Pons (tissue), 1 donor: ENCODE measurements at places on chromosomes 12 and 14.
A peak's percentile ranks its signal among the peaks of the same experiment; 100 is the strongest.

DNA sequence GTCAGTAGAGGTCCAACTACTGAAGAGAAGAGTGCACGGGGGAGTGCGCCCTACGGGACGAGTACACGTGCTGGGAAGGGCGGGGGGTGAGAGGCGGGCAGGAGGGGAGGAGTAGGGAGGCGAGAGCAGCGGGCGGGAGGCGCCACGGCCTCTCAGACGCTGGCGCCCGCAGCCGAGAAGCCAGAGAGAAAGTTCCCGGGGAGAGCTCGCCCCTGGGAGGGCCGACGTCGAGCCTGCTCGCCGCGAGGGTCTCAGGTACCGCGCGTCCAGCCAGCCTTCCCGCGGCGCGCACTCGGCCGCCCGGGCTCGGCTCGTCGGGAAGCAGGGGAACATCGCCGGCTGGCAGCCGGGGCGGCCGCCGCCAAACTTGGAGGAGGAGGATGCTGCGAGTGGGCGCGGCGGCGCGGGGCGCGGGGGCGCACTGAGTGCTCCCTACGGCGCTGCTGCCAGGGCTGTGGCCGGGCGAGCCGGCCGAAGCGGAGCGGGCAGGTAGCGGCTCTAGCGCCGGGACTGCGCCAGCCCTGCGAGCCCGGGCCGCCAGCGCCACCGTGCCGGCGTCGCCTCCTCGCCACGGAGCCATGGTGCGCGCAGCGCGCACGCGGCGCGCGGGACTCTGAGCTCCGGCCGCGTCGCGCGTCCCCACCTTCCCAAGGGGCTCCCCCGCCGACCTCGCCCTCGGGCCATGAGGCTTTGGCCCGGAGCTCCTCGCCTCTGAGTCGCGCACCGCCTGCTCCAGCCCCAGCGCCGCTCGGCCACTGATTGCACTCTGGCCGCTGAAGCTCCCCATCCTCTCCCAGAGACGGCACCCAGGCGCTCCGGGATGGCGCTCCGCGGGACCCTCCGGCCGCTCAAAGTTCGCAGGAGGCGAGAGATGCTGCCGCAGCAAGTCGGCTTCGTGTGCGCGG lies at the start of gene SLC24A4:
TSS of gene SLC24A4 (plus strand) at position 155 of the 905 bp plus-strand sequence. CDS start at position 821, 666 bp downstream.
- no peak for DNase-seq

GRCh38 chr12:91189516-91189915 lies 6.9 kb upstream of the DCN start:
- no peak for DNase-seq

DNA sequence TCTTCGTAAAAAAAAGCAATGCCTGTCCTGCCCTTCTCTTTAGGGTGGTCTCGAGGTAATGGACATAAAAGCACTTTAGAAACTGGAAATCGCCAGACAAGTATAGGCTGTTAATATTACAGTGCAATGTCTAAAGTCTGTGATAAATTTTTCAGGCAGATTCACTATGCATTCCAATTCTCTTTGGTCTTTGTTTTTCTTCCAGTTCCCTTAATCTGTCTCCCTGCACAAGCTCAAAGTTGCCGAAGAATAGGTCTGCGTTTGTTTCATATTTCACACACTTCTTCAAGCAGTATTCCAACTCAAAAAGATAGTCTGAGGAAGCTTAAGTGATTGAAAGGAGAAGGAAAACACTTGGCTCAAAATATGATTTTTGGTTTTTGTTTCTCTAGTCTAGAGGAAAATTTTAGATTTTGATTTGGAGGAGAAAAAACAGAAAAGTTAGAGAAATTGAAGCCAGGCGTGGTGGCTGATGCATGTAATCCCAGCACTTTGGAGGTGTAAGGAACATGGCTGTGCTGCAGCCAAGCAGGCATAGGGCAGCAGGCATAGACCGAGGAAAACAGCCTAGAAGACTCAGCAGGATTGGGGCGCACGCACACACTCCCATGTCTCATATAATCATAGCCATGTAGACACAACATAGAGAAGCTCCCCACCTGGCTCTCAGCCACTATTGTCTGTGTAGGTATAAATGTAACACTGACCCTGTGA lies 96.2 kb upstream of the TMPO start:
- no peak for DNase-seq

- DNase-seq = no peak
Measured at GRCh38 chr12:117686911-117687377, 281.8 kb downstream of the KSR2 start.

GRCh38 chr12:38328306-38328895 lies 11.8 kb downstream of the ALG10B start:
- peak; percentile 64 for DNase-seq

DNA sequence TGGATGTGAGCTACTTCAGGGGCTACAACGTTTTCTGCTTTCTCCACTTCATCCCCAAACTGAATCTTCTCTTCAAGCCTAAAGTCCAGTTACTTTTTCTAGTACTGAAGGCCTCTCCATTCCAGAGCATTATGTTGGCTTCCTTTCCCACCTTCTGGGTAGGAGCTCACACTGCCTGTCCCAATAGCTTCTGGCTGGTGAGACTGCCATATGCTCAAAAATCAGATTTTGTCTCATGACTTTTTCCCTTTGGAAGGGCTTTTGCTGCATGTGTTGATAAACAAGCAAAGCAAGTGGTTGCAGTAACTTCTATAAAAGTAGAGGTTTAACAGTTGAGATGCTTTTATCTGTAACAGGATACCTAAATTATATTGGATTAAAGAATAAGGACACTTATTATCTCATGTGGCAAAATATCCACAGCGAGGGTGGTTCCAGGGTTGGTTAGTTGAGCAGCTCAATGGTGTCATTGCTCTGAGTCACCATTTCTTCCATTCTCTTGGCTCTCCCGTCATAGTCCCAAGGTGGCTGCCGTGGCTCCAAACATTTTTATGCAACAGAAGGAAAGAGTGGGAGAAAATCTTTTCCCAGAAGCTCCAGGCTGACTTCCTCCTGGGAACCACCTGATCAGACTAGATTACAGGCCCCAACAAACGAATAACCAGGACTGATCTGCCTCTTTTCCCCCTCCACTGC lies 15.1 kb upstream of the PPFIBP1 start:
- DNase-seq = no peak

GRCh38 chr14:23401291-23401690 lies 6.8 kb downstream of the MYH6 start:
- no peak for DNase-seq

DNA sequence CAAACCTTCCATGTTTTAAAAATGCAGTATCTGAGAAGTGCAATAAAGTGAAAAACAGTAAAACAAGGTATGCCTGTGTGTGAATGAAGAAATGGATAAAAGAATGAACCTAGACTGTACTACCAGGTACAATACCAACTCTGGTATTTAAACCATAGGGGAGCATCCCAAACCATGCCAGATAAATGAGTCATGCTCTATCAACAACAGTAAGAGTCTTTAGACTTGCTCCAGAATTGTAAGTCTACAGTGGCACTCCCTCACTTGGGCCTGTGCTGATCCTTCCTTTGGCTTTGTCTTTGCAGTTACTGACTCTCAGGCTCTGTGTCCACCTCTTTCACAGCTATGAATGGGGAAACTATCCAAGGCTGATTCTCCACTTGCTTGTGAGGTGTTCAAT lies 38.1 kb downstream of the BBS10 start:
- DNase-seq = no peak

GRCh38 chr12:107884769-107885694 lies 110.5 kb downstream of the ASCL4 start:
- peak; percentile 58 for DNase-seq

GRCh38 chr12:129304529-129304928 lies 451.3 kb downstream of the GLT1D1 start:
- no peak for DNase-seq

GRCh38 chr14:99675951-99676350 lies 8.1 kb upstream of the CYP46A1 start:
- DNase-seq = no peak

- peak; percentile 14 for DNase-seq
Measured at GRCh38 chr12:123571343-123571813, 13.0 kb upstream of the TMED2 start.

DNA sequence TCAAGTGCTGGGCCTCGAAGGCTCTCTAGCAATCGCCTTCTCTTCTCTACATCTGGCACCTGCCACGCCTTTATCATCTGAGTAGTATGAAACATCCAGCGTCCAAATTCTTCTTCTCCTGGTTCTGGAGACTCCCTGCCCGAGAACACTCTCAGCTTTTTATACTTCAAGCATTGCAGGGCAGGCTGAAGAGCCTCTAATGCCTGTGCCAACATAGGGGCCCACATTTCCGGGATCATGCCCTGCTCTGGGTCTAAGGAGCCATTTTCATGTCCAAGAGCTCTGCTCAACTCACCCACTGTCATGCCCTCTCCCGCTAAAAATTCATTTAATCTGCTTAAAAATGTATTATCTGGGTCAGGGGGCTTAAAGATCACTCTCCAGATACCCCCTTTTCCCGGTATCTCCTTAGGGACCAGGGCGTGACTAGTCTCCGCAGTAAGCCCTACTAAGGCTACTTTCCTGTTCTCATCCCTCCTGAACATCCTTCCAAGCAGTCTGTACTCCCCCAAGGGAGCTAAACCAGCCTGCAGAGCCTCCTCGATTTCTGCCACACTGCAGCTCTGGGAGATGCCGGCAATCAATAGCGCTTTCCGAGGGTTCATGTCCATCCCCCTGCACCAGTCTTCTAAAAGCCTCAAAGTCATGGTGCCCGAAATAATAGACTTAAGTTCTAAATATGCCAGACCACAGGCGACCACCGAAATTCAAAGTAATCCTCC lies 940 bp downstream of the MOAP1 start:
- DNase-seq = no peak

- no peak for DNase-seq
Measured at GRCh38 chr12:6603095-6603567, 4.0 kb downstream of the CHD4 start.

- no peak for DNase-seq
Measured at GRCh38 chr12:32272465-32272864, 126.9 kb upstream of the FGD4 start.

DNA sequence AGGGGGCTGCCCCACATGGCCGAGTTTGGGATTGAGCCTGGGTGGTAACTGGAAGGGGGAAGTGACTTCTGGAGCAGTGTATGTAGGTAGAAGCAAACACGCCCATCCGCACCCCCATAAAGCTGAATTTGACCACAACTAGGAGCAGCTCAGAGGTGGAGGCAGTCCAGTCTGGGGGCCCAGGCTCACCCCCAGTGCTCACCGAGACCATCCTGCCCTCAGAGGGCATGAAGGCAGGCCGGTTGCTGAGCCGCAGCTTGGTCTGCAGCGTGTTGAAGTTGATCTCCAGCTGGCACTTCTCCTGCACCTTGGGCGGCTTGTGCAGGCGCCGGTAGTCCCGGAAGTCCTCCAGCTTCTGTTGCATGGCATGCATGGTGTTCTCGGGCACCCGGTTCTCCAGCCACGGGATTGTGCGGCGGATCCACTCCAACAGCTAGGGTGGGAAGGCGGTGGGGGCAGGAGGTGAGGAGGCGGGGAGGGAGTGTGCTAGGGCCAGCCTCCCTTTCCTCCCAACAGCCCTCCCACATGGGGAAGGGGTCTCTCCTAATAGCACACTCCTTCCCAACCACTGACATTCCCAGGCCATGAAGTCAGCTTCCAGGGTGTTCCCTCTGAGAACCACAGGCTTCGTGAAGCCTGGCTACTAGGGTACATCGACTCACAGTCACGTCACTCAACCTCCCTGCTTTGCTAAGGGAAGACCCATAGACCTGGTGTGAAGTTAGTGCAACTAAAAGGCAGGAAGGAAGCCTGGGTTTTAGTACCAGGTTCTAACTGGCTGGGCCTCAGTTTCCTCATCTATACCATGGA lies 87.0 kb downstream of the ACTN1 start:
- DNase-seq = no peak

DNA sequence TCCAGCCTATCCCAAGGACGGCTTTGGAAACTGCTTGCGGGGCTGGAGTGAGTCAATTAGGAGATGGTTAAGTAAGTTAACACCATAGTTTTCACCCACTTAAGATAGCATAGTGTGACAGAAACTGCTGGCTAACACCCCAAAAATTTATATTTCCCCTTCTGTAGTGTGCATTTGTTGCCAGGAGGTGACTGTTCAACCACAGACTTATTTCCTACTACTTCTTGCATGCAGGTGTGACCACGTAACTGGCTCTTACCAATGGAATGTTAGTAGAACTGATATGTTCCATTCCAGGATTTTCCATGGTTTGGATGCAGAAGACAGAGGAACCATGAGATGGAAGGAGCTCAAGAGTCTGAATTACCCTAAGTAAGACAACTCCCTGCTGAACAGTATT lies 52.9 kb upstream of the SLC35F4 start:
- DNase-seq = no peak

DNA sequence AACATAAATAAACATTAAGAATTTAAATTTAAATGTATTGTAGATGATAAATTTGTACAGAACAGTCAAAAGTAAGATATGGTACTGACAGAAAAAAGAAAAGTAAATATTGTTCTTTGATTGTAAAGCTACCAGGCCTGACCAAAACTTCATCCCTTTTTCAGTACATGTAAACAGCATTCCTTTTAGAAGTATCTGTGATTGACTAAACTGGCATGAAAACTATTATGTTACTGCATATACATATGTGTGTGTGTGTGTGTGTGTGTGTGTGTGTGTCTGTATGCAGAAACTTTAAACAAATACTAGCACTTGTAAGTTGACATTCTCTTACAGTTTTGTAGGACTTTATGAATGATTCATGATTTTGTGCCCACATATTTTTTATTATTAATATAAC lies 270.9 kb downstream of the C12orf50 start:
- no peak for DNase-seq

- DNase-seq = peak; percentile 14
Measured at GRCh38 chr14:74019408-74020137, 424 bp downstream of the BBOF1 start.

GRCh38 chr12:67714648-67715047 lies 66.1 kb downstream of the DYRK2 start:
- no peak for DNase-seq

DNA sequence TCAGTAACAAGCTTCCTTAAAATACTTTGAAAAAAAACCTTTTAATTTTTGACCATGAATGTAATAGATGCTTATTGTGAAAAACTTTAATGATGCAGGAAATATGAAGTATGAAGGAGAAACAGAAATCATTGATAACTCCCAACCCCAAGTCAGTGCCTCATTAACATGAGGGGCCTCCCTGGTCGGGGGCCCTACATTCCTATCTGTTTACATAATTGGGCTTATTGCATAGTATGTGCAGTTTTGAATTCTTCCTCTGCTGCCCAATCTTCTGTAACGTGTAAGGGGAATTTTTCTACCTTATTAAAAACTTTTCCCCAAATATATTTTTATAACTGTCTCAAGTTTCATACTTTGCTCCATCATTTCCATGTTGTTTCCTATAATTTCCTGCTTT lies 63.0 kb downstream of the SLC25A47 start:
- no peak for DNase-seq

- no peak for DNase-seq
Measured at GRCh38 chr14:38868399-38869290, 234.4 kb downstream of the SEC23A start.

GRCh38 chr12:48988030-48988649 lies 10.0 kb downstream of the WNT1 start:
- DNase-seq = peak; percentile 29
